ENCODE measurements at places on chromosomes 6 and 20.

DNA sequence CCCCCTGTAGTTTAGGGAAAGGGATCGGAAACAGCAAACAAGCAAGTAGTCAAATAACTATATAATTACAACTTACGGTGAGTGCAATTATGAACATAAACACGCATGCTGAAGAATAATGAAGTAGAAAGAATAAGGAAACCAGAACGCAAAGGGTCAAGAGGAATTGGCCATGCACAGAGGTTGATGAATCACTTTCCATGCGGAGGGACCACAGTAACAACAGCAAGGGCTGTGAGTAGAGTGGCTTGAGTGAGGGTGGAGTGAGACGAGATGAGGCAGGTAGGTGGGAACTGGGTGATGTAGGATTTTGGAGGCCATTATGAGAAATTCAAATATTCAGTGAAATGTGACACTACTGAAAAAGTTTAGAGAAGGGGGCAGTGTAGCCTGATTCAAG, 112.2 kb upstream of the LAMP5 start:
- DNase-seq: no peak

DNA sequence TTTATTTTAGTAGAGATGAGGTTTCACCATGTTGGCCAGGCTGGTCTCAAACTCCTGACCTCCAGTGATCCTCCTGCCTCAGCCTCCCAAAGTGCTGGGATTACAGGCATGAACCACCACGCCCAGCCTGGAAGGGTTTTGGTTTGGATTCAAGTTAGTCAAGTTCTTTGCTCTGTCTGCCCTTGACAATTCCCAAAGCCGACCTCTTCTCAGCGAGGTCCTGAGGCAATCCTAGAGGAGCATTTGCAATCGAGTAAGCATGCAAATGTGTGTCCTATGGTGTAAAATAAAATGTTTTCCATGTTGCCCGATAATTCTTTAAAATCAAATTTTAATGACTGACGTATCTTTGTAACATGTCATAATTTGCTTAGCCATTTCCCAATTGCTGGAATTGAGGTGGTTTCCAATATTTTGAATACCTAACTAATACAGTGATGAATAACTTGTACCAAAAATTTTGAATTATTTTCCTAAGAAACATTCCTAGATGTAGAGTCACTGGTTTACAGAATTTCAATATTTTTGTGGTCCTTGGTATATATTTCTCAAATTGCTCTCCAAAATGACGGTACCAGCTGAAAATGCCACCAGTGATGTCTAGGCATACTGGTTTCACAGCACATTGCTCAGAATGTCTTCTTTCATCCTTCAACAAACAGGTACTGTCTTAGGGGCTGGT, 38.7 kb downstream of the GTF2H5 start:
- no peak for DNase-seq

GRCh38 chr20:34083137-34083536, 28.9 kb downstream of the EIF2S2 start:
- DNase-seq: no peak

DNA sequence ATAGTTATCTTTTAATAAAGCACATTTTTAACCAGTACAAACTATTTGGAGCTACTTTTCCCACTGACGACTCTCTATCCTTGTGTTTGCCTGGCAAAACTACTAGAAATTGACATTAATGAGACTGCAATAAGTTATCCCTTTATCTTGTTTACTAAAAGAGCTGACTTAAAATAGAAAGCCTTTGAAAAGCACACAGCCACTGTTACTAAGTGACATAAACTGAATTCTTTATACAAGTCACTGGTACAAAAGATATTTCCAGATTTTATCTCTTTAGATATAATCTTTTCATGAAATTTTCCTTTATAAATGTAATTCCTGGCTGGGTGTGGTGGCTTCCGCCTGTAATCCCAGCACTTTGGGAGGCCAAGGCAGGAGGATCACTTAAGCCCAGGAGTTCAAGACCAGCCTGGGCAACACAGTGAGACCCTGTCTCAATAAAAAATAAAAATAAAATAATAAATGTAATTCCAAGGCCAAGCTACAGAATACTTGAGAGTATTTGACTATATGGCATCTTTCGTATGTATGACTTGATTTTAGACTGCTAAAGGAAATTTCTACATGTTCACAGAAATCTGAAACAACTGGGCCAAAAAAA, 9.5 kb downstream of the MBOAT1 start:
- DNase-seq: no peak
